Dorsolateral prefrontal cortex (tissue), 122 donors: ENCODE measurements at places on chromosomes 1 and 21. TPM values are rescaled to one million over a fixed set of nuclear protein-coding genes. Genes with fewer than 3 reads are reported as not detected.
A peak's percentile ranks its signal among the peaks of the same experiment; 100 is the strongest.

The LRRC3 gene
- total RNA-seq, result 0.93 TPM

The MYOG gene
- total RNA-seq, result not detected

The RGS13 gene
- total RNA-seq, result not detected

DNA sequence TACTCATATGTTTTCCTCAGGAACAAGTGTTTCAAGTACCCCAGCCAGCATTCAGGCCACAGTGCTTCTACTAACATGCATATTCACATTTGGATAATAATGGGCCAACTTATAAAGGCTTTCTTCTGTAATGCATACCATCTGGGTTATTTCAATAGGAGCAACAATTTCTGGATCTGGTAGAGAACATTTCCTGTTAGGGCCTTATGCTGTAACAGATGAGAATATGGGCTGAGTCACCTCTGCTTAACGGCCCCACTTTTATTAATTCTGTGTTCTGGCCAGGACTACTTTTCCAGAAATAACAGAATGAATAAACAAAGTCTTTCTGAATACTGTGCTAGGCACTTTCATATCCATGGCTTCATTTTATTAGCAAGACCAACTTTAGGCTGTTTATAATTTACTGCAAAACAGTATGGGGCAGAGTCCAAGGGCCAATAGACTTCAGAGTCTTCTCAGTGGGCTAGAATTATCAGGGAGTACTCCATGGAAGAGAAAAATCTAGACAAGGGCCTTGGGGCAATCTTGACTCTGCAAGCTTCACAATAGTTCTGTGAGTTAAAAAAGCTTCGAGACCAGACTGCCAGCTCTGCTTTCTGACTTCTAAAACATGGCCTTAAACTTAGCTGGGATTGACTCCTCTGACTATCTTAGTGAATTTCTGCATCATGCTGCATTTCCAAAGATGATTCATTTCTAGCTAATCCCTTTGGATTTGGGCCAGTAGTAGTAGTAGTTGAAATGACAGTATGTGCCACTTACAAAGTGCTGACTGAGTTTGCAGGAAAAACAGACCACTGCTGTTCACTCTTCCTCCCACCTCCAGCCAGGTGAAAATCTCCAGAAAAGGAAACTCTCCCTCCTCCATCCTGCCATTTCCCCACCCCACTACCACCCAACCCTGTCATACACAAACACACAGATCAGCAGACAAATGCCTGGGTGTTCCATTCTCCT, 8.2 kb upstream of the SSX2IP start:
- DNase-seq, result no peak

The KCNA2 gene
- total RNA-seq, result 198 TPM

DNA sequence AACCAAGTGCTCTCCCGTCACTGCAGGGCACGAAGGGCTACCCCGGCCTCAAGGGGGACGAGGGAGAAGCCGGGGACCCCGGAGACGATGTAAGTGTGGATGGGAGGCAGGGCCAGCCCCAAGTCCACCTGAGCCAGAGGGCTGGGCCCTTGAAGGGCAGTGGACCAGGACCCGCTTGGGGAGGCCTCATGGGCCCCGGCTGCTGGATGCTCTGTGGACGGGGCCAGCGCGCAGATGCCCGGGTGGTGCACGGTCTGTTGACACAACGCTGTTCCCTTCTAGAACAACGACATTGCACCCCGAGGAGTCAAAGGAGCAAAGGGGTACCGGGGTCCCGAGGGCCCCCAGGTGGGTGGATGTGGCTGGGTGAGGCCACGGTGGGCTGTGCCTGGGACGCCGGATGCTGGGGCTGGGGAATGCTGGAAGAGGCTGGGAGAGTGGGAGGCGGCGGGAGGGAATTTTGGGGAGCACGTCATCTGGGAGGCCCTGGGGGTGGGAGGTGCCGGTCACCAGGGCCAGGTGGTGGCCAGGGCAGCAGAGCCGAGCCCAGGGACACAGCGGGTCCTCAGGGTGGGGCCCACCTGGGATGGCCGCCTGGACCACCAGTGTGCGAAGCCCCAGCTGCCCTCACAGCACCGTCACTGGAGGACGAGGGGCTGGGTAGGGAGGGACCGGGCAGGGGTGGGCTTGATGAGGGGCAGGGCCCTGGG, 17.5 kb downstream of the COL6A1 start:
- DNase-seq, result peak; percentile 3

DNA sequence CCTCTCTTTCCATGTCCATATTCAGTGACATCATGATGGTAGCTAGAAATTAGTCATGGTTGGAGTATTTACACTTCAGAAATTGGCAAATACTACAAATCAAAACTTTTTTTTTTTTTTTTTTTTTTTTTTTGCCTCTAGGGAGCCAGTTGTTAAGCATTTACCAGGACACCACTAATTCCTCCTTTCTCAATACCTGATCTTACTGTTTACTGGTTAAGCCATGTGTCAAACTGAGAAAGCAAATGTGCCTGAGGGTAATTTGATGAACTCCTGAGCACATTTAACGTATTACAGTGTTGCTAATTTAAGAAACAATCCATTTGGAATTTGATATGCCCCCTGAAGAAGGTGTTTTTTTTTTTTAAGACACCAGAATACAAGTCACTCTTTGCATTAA, 94.4 kb downstream of the DNM3 start:
- no peak for DNase-seq

GRCh38 chr1:24547195-24547594, 8.7 kb upstream of the NCMAP start:
- DNase-seq, result no peak

GRCh38 chr1:178575611-178576361, 62.9 kb downstream of the TEX35 start:
- no peak for DNase-seq

The PDC gene
- not detected for total RNA-seq

GRCh38 chr21:45370575-45370974, 34.4 kb upstream of the COL18A1 start:
- no peak for DNase-seq

The SYNC gene
- total RNA-seq, result 3.2 TPM

The CSMD2 gene
- 22.5 TPM for total RNA-seq

The PRKCZ gene
- total RNA-seq, result 173 TPM

The PTGS2 gene
- 6.9 TPM for total RNA-seq

- DNase-seq, result no peak
These were observed 116.9 kb downstream of the TGFBR3 start for GRCh38 chr1:91768786-91769725.

DNA sequence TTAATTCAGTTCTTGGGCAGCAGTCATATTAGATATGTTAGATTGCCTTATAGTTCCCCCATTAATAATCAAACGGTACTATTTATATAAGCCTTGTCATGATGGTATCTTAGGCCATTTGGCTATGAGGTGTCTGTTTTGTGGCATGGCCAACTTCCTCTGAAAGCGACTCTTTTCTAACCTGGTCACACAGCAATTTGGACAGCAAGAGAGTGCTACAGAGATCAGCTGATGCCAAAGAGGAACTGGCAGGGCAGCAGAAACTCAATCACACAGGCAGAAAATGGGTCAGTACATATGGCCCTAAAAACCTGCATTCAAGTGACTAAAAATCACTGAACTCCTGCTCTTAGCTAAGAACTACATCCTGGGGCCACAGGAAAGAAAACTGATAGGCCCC, 13.4 kb upstream of the MUTYH start:
- peak; percentile 41 for DNase-seq

- no peak for DNase-seq
These were observed 77.4 kb downstream of the NDUFS5 start for GRCh38 chr1:39103328-39104157.

DNA sequence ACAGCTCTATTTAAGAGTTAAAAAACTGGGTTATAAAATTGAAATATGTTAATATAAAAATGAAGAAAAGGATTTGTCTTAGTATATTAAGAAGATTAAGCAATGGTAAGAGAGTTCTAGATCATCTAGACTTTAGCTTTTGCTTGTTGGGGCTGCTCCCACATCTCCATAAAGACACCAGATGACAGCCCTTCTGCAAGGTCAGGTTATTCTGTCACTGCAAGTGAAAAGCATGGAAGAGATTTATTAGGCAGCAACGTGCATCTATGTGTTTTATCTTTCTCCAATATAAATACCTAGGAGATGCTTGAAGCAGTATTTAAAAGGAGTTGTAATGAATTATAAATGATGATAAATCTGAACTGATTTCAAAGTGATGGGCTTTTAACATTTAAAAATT, 1560.4 kb downstream of the AMY1C start:
- no peak for DNase-seq

DNA sequence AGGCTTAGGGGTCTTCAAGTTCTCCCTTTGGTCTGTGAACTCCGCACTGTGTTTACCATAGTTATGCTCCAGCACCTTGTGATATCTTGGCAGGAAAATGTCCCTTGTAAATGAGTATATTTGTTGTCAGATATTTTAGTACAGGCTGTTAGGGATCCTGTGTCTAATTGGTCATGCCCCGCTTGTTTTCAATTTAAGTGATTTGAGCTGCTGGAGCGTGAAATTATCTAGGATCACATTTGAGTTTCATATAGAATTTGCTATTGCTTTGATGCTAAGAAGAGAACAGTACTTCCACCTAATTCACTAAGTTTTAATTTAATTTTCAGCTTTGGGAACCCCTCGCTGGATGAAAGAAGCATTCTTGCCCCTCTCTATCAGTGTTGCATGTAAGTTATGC, 15.4 kb upstream of the TOR3A start:
- no peak for DNase-seq

- DNase-seq, result no peak
These were observed 13.3 kb downstream of the SLC6A17 start for GRCh38 chr1:110163591-110163990.

- no peak for DNase-seq
These were observed 11.2 kb upstream of the GATAD2B start for GRCh38 chr1:153933955-153934354.

The S100A1 gene
- 263 TPM for total RNA-seq

The TTC39A gene
- 11.1 TPM for total RNA-seq

The CYP4Z1 gene
- total RNA-seq, result 2.6 TPM

DNA sequence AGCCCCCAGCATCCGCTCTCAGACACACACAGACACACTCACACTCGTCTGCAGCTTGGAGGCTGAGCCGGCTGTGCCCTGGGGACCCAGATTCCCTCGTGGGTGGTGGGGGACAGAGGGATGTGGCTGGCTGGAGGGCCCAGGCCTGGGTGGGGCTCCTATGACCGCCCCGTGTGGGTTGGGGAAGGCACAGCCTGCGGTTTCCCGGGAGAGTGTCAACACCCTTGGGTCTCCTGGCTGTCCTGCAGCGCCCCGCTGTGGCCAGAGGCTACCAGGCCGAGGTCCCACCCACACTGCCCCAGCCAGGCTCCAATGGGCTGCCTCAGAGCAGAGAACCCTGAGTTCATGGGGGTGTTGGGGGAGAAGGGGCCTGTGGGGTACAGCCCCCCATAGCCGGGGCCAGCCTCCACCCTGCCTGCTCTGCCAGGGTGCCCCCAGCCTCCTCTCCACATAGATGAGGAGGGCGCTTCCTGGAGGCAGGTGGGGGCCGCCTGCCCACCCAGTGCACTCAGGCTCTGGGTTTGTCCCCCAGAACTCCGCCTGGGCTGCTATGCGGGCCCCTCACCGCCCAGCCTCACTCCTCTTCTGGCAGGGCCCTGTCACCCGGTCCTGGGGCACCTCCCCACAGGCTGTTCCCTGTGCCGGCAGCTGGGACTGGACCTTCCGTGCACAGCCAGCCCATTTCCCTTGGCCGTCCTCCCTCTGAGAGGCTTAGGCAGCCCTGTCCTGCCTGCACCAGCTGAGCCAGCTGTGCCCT, at the start of gene TTC34:
Gene TTC34, minus strand, starts transcription at position 159 of the 757 bp plus-strand sequence. CDS start 866 bp downstream, outside the sequence.
- DNase-seq, result no peak

DNA sequence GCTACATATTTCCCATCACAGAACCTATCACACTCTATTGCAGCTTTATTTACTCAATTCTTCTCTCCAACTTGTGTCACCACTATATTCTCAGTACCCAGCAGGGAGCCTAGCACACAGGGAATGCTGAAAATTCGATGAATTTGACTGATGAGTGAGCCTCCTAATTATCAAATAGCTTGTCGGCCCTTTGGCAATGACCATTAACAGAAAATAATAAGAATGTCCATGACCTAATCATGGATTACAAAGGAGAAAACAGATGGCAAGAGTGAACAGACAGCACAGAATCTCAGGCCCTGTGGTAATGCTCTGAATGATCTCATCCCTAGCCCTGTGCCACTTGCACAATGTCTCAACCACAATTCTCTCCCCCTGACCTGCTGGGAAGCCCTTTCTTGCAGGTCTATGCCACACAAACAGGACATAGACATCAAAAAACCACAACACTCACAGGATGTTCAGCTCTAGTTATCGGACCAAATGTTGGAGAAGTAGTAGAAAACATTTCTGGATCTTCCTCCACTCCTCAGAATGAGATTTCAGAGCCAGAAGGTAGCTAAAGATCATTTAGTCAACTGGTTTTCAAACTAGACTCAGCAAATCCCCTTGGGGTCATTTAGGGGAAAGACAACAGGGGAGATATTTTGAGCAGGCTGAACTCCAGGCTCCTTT, 68.4 kb downstream of the LUZP1 start:
- no peak for DNase-seq

DNA sequence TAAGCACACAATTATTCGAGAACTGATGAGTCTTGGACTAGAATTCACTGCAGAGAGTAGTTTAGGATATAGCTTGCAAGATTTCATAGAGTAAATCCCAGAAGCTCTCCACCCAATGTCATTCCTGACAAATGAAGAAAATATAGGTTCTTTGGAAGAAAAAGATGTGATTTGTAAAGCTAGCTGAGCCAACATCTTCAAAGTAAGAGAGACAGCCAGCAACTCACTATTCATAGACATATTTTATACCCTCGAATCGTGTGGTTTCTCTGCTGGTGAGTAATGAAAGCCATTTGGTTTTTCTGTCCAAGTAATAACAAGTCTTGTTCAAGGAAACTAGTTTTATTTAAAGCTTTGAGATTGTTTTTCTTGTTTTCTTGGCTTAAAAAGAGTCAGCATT, 165.7 kb upstream of the SYT6 start:
- no peak for DNase-seq

The IL12RB2 gene
- total RNA-seq, result 7.9 TPM

GRCh38 chr21:31133243-31133830, 95.1 kb upstream of the KRTAP19-8 start:
- DNase-seq, result no peak

DNA sequence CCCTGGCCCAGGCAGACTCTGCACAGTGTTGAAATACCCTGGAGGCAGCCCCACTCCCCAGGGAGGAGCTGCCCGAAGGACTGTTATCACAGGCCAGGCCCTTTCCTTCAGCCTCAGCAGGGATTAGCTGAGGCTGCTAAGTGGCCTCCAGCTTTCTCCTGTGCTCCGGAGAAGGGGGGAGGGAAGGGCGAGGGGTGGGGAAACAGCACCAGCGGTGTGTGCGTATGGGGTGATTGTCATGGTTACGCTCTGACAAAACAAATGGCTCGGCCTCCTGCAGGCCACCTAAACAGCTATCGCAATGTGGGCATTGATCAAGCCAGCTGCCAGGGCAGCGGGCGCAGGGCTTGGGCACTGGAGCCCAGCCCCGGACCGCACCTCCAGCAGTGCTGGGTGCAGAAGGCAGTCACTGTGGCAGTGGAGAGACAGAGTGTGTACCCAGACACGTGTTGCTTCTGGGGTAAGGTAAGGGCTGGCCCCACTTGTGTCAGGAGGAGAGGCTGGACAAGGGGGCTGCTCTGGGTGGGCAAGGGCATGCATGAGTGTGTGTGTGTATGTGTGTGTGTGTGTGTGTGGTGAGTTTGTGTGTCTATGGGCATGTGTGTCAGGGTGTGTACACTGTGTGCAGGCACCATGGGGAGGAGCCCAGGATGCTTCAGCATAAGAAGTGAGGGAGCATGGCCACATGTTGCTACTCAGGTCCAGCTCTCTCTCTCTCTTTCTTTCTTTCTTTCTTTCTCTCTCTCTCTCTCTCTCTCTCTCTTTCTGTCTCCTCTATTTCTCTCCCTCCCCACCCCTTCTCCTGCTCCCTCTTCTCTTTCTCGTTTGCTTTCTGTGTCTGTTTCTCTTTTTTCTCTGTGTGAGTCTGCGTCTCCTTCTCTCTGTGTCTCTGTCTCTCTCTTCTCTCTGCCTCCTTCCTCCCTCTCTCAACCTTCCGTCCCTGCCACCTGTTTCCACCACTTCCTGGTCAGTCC, at the start of gene VWA5B1:
Gene VWA5B1, plus strand, starts transcription at position 252 of the 974 bp plus-strand sequence. CDS start 19,727 bp downstream, outside the sequence.
- DNase-seq, result no peak
